ENCODE measurements at places on chromosomes 4 and X. TPM values are rescaled to one million over a fixed set of nuclear protein-coding genes. Genes with fewer than 3 reads are reported as not detected.

Gene AMMECR1
- total RNA-seq, result 4.7 TPM

Gene TLR3
- 4.3 TPM for total RNA-seq

Gene SEC24D
- 80.8 TPM for total RNA-seq

Gene FAM241A
- 2.3 TPM for total RNA-seq

Gene USP51
- 6.7 TPM for total RNA-seq

Gene TMEM192
- total RNA-seq, result 10.6 TPM

Gene MAGEB17
- total RNA-seq, result not detected

Gene IQSEC2
- total RNA-seq, result 2.1 TPM

Gene PDE6B
- total RNA-seq, result 7.3 TPM

DNA sequence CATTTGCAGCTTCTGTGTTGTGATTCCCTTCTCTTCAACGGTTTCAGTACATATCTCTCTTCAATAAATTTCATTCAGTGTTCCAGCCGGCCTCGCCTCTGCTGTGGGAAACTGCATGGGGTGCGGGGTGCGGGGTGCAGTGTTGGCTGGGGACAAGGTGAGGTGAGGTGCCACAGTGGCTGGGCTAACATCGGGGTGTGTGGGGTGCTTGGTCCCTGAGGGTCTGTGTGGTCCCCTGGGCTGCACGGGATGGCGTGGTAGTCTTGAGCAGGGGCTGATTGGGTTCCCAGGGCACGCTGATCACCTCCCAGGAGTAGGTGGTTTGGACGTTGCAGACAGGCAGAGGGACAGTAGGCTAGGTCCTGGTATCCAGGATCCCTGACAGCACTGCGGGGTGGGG is 2.7 kb downstream of the PNMA6A start:
- no peak for DNase-seq

DNA sequence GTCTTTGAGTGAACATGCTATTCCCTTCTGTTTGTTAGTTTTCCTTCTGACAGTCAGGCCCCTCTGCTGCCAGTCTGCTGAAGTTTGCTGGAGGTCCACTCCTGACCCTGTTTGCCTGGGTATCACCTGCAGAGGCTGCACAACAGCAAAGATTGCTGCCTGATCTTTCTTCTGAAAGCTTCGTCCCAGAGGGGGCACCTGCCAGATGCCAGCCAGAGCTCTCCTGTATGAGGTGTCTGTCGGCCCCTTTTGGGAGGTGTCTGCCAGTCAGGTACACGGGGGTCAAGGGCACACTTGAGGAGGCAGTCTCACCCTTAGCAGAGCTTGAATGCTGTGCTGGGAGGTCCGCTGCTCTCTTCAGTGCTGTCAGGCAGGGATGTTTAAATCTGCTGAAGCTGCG is 456.9 kb upstream of the HTR2C start:
- no peak for DNase-seq

GRCh38 chrX:96987228-96987627 is 103.5 kb downstream of the RPA4 start:
- no peak for DNase-seq

- DNase-seq, result no peak
Measured at GRCh38 chr4:84085986-84086385, 413.1 kb downstream of the NKX6-1 start.

GRCh38 chr4:88745581-88746163 is 48.0 kb upstream of the NAP1L5 start:
- DNase-seq, result no peak

DNA sequence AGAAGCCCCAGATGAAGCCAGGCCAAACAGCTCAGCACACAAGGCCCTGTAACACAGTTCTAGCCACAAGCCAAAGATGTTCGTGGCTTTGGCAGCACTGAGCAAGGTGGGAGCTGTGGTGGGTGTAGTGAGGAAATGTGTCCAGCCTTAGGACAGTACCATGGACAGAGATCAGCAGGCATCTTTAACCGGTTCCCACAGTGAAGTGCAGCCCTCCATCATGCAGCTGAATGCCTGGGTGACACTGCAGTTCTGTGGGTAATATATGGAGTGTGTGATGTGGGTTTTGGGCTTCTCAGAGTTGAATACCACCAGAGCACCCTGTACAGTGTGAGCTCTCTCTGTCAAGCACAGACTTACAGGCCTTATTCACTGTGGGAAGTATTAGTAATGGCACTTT is 6.0 kb upstream of the NEXMIF start:
- DNase-seq, result no peak

DNA sequence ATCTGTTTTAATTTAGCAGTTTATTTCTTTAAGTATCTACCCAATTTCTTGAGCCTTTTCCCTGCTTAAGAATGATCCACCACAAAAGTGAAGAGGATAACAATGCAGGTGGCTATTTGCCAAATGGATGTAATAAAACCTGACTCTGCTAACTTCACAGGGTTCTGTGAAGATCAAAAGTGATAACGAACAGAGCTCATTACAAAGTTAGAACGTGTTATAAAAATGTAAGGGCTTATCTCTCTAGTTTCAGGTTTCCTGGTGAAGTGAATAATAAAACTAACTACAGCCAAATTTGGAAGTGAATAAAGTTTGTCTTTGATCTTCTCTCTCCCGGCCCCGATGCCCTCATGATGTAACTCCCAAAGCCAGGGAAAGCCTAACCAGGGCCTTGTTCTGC is 497.9 kb downstream of the SMARCA1 start:
- no peak for DNase-seq

- no peak for DNase-seq
Measured at GRCh38 chrX:70264784-70265183, 3.4 kb upstream of the ARR3 start.

GRCh38 chr4:128232719-128233118 is 54.9 kb downstream of the PGRMC2 start:
- no peak for DNase-seq

- no peak for DNase-seq
Measured at GRCh38 chrX:53481093-53481492, 46.9 kb upstream of the HSD17B10 start.

- no peak for DNase-seq
Measured at GRCh38 chr4:477686-478085, 21.3 kb downstream of the ZNF721 start.

DNA sequence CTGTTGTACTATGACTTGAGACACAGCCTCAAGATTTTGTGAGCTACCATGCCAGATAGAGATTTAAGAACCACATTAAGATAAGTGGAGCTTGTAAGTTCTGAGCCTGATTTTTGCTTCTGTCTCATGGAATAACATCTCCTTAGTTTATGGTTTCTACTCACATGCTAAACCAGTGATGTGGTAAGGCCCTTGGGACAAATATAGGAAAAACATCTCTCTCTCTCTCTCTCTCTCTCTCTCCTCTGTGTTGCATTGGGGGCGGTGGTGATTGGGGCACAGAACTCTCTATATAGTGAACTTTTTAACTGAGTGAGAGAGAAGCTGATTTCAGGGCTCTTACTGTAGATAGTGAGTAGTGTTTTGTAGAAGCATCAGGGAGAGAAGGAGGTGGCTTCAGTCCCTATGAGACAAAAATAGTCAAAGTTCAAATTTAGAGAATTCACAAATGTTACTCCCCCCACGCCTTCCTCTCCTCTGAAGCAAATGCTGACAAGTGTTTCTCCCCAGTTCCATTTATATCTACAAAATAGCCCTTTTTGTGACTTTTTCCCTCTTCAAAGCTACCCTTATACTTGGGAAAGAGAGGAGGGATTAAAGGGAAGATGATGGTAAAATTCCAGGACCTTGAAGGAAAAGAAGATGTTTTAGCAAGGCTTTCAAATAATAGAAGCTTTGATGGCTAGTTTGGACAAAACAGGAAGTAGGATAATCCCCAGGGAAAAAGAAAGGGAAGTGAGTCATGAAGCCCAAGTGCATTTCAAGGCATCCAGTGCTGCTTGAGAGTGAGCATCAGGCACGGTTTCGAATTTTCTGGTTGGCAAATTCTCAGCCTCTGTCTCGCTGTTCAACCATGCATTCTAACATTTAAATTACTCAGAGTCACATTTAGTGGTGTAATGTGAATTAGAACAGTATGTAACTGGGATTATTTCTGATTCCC is 134.3 kb upstream of the AP1S2 start:
- no peak for DNase-seq

- DNase-seq, result no peak
Measured at GRCh38 chr4:175811228-175811627, 836 bp downstream of the GPM6A start.

DNA sequence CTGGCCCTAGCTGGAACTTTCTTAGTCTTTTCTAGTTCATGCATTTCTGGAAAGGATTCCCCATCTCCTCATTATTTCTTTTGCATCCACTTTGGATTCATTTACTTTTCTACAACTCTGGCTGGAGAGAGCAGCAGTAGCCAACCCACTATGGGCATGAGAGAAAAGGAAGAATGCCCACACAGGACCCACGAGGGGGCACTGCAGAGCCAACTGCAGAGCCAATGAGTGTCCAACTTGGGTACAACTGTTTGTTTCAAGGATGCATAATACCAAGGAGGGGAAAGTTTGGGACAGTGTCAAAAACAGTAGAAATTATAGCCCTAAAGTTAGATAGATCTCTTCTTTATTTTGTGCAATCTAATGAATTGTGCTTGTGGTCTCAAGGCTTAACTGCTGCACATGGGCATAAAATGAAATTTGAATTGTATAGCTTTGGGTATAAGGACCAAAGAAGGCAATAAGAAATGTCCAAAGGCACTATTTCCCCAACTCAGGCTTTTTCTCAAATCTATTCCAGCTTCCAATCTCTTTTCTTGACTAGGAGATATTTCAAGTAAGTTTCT is 230.6 kb downstream of the NSUN7 start:
- no peak for DNase-seq

DNA sequence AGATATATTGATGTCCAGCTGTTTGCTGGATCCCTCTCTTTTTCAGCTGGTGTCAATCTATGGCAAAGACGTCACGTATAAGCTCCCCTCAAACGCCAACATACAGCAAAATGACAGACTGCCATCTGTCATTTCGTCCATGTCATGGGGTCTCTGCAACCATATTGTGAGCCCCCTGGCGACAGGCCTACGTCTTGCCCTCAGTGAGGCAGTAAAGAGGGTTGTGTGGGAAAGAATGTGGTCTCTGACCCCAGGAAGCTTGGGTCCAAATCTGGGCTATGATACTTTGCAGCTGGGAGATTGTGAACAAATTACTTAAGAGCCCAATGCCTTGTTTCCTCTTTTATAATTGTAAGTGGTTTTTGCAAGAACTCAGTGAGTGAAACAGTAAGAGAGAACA is 7.4 kb downstream of the SUPT20HL2 start:
- DNase-seq, result no peak

- DNase-seq, result no peak
Measured at GRCh38 chrX:137549073-137549472, 16.9 kb upstream of the ZIC3 start.

Data from liver (tissue), 10 donors.